Airway epithelial cell (primary cell): ENCODE measurements at places on chromosomes 6 and 20. TPM values are rescaled to one million over a fixed set of nuclear protein-coding genes. Genes with fewer than 3 reads are reported as not detected.

PREP gene
- total RNA-seq: 30.9 and 42.2 TPM in 2 replicates

PDE7B gene
- 0.05 and 0.21 TPM in 2 replicates for total RNA-seq

SLC52A3 gene
- 0.42 and 0.71 TPM in 2 replicates for total RNA-seq

HEY2 gene
- total RNA-seq: 0.60 and 0.78 TPM in 2 replicates

SIRPB1 gene
- total RNA-seq: 1.3 and 4.0 TPM in 2 replicates

CTAGE9 gene
- total RNA-seq: not detected in 2 replicates

RARS2 gene
- 21.4 and 21.6 TPM in 2 replicates for total RNA-seq

SLC17A1 gene
- total RNA-seq: not detected in 2 replicates

BLOC1S5 gene
- total RNA-seq: 6.1 and 8.7 TPM in 2 replicates

TSPO2 gene
- total RNA-seq: not detected in 2 replicates

GFRAL gene
- not detected in 2 replicates for total RNA-seq

MYB gene
- 1.6 and 3.9 TPM in 2 replicates for total RNA-seq

OOEP gene
- total RNA-seq: not detected in 2 replicates

SMOC2 gene
- 0.33 and 1.1 TPM in 2 replicates for total RNA-seq

PI3 gene
- 53.8 and 117 TPM in 2 replicates for total RNA-seq

GSTA1 gene
- 0.28 and 0.63 TPM in 2 replicates for total RNA-seq

HLA-DQB2 gene
- not detected in 2 replicates for total RNA-seq

VARS1 gene
- 109 and 115 TPM in 2 replicates for total RNA-seq

HTR1B gene
- 0.49 and 0.70 TPM in 2 replicates for total RNA-seq
